ENCODE measurements at places on chromosomes 3 and 15. TPM values are rescaled to one million over a fixed set of nuclear protein-coding genes. Genes with fewer than 3 reads are reported as not detected.

DBR1 gene
- total RNA-seq: 17.5 TPM

GRCh38 chr3:147589016-147589415, 179.9 kb downstream of the ZIC1 start:
- no peak for DNase-seq

GRCh38 chr15:88326924-88327323, 70.4 kb upstream of the NTRK3 start:
- no peak for DNase-seq

MME gene
- 19.4 TPM for total RNA-seq

GRCh38 chr3:62208385-62208784, 165.0 kb downstream of the FEZF2 start:
- no peak for DNase-seq

GRCh38 chr3:16665282-16665741, 60.1 kb upstream of the DAZL start:
- no peak for DNase-seq

BFSP2 gene
- total RNA-seq: not detected

GRCh38 chr3:160869825-160870224, 113.8 kb downstream of the PPM1L start:
- no peak for DNase-seq

DNA sequence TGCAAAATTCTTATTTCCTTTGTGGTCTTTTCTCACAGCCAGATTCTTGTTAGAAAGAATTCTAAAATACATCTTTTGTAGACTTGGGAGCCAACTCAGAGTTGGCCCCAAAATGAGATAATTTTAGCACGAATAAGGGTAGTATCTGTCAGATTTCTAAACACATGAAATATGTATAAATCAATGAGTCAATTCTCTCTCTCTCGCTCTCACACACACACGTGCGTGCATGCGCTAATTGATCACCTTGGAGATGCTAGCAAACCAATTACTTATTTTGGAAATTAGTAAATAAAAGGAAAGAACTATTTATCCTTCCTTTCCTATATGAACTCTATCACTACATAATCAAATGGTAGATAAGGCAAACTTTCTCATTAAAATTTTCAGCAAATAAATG, 32.9 kb upstream of the PIK3R4 start:
- no peak for DNase-seq

GRCh38 chr15:55737373-55737772, 5.6 kb downstream of the PRTG start:
- peak; percentile 5 for DNase-seq

GREM1 gene
- total RNA-seq: 848 TPM

DNA sequence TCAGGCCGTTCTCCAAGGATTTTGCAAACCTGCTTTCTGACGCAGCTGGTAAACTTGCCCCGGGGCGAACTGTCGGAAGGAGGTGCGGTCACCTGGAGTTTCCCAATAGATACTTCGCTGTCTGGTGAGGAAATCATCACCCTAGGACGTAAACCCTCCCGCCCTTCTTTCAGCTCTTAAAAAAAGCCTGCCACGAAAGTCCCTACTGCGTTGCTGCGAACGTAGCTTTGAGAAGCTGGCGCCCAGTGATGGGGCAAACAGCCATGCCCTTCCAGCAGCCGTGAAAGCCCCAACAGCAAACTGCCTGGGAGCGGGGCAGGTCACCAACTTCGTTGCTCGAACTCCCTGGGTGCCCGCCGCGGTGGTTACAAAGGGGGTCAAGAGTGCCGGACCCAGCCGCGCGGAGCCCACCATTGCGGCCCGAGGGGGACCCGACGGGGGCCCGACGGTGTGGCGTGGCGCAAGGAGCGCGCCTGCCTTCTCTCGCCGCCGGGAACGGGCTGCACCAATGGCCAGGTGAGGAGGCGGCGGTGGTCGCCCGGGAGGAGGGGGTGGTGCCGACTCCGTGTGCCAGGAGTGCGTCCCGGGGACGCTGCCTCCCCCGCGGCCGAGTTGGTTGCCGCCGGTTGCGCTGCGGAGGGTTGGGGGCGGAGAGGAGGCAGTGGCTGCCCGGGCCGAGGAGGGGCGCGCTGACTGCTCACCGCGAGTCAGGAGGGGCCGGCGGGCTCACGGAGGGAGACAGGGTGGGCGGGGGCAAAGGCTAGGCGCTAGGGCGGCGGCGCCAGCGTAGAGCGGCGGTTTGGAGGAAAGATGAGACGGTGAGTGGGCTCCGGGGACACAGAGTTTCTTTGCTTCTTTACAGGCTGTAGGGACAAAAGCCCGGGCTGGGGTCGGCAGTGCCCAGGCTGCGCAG, at the start of gene PHLDB2:
Gene PHLDB2, plus strand, starts transcription at position 205 of the 913 bp plus-strand sequence. CDS start 24,813 bp downstream, outside the sequence.
- peak; percentile 67 for DNase-seq

SERPINI1 gene
- 1.1 TPM for total RNA-seq

DNA sequence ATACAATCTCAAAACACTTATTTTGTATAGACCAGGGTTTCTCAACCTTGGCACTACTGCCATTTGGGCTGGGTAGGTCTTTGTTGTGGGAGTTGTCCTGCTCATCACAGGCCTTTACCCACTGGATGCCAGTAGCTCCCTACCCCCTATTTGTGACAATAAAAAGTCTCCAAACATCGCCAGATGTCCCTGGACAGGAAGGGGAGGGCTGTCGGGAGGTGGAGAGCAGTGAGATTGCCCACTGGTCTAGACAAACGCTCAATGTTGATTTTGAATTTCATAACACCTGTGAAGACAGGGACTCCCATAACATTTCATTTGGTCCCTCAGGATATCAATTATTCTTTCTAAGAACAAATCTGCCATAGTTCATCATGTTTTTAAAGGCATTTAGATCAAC, 151.7 kb upstream of the PTPRG start:
- DNase-seq: no peak

DNA sequence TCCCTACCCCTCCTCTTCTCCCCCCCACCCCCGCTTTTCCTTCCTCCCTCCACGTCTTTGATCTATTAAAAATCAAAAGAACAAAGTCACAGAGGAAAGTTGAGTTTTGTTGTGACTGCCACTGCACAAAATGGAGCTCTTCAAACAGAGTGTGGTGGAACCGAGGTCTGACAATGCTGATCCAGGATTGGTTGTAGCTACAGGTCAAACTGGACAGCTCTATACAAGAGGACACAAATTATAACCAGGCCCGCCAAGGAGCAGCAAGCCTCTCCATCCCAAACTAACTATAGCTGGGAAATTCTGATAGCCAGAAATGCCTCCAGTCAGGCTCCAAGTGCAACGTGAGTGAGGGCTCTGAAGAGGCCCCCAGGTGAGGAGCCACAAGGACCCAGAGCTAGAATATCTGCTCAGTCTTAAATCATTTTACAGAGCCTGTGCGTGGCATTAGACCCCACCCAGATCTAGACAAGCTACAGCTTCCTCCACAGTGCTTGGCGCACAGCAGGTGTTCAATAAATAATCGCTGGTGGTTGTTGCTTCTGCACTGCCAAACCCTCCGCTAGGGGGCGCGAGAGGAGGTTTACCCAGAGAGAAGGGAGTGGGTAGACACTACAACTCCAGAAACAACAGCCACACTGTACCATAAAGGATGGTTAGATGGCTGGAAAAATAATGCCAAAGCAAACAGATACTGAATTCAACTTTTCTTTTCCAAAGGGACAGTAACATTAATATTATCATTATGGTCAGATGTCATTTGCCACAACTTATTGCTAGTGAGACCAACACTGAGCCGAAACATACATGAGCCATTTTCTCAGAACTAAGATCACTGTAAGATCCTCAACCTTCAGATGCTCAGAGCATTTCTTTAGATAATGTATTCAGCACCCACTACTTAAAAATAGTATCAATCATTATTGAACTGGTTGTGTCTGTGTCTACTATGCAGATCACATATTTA, 44.6 kb downstream of the ZIC4 start:
- no peak for DNase-seq
